NCI-H526 treated with DMSO at 0.1 percent for 48 hours (cell line): ENCODE measurements at places on chromosomes 6 and 20.

DNA sequence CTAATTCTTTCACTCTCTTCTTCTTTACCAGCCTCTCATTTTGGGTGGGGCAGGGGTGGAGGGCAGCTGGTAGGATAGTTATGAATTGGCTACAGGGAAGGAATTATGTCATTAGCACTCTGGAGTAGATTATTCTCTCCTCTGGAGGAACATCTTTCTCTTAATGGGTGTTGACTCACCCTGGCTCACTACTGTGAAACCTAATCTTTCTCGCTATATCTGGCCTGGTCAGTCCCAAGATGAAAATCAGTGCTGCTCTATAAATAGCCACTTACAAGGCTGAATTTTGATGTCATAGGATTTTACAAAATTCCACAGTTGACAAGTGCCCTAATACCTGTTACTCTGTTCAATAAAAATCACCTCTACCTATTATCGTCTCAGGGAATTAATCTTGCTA, 151.3 kb downstream of the COL9A1 start:
- DNase-seq: no peak

GRCh38 chr6:15351631-15352030, 105.8 kb downstream of the JARID2 start:
- DNase-seq: no peak

DNA sequence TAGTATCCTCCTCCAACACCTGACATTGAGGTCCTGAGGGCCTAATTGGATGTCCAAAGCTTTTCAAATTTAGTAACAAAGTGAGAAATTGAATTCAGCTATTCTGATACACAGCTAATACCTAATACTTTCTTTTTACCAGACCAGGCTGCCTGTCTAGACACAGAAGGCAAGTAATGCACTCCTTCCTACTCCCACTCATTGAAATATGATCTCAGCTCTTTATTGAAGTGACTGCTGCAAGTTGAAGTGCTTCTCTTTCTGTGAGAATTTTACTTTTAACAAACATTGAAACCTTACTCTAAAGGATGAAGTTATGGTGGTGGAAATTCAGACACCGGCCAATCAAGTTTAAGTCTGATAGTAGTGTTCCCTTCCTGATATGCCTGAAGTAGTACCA, 90.8 kb upstream of the OGFRL1 start:
- DNase-seq: no peak

- DNase-seq: no peak
Observed at GRCh38 chr6:135527116-135527959, 29.8 kb upstream of the AHI1 start.

GRCh38 chr6:62640749-62641148, 354.7 kb upstream of the KHDRBS2 start:
- no peak for DNase-seq

GRCh38 chr6:15892369-15892768, 229.5 kb upstream of the DTNBP1 start:
- no peak for DNase-seq

DNA sequence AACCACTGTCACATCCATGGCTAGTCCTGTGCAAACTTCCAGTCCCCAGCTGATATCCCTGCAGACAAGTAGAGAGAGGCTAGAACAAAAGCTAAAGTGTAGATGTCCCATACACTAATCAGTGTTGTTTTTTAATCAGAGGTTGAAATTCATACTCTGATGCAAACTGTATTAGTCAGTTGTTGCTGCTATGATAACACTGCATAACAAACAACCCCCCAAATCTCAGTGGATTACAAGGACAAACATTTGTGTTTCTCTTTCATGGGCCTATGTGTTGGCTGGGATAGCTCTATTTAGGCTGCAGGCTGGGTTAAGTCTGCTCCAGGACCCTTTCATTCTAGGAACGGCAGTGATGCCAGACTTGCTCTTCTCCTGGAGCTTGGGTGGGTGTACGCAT, 26.8 kb downstream of the BNIP5 start:
- DNase-seq: no peak

DNA sequence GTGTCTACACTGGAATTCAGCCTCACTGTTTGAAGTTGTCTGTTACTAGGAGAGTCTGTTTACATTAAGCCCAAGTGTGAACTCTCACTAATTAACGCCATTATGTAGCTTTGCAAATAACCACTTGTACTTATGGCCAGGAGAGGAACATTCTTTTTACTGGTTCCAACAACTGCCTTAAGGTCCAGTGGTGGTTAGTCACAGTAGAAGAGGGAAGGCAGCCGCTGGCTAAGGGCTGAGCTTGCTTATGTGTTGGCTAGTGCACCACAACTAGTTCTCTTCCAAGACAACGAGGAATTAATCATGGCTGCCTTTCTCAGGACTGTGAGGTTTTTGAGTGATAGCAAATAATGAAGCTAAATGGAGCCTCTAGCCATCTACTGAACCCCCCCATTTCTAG, 14.9 kb upstream of the SLC22A23 start:
- DNase-seq: no peak

DNA sequence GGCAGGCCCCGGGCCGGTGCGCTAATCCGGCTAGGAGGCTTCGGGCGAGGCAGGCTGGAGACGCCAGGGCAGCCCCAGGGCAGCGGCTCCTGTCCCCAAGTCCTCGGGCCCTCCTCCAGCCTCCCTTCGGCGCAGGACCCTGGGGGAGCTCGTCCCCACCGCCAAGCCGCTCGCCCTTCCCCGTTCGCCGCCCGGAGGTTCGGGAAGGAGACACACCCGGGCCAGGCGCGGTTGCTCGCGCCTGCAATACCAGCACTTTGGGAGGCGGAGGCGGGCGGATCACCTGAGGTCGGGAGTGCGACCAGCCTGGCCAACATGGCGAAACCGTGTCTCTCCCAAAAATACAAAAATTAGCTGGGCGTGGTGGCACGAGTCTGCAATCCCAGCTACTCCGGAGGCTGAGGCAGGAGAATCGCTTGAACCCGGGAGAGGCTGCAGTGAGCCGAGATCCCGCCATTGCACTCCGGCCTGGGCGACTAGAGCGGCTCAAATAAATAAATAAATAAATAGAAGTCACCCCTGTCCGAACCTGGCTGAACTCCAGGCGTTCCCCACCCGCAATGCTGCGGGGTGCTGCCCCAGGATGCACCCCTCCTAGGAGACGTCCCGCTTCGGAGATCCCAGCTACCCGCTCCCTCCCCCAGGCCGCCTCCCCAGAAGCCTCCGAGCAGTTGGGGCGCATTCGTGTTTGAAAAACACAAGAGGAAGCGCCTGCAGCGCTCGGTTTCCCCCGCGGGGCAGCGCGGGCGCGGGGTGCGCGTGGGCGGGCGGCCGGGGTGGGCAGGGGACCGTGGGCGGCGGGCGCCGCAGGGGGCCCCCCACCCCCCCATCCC, 27.5 kb downstream of the SERPINB9 start:
- no peak for DNase-seq

- DNase-seq: no peak
Observed at GRCh38 chr6:75759207-75759606, 10.2 kb downstream of the MYO6 start.

DNA sequence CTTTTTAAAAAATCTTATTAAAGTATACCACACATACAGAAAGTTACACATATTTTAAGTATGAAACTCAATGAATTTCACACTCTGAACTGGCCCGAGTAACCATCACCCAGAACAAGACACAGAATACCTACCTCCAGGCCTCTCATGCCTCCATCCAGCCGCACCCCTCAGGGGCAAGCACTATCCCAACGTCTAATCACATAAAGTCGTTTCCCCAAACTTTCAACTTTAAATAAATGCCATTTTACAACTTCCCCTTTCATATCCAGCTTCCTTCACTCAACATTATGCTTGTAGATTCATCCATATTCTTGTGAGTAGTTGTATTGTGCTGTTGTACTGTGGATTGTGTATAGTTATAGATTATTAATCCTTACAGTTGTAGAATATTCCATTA, 539.1 kb downstream of the CD83 start:
- no peak for DNase-seq

DNA sequence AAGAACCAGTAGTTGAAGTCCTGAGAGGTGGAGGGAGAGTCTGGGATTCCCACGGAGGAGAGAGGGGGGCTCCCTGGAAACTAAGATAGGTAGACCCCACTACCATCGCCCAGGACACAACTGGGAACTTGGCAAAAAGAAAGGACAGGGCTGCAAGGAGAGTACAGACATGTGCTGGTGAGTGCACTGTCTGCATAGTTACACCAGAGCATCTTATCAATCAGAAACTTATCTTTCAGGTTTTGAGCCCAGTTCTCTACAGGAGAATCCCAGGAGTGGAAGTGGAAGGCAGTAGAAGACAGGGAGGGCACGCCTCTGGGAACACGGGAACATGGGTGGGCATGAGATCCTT, 12.2 kb downstream of the NFKBIL1 start:
- DNase-seq: no peak

DNA sequence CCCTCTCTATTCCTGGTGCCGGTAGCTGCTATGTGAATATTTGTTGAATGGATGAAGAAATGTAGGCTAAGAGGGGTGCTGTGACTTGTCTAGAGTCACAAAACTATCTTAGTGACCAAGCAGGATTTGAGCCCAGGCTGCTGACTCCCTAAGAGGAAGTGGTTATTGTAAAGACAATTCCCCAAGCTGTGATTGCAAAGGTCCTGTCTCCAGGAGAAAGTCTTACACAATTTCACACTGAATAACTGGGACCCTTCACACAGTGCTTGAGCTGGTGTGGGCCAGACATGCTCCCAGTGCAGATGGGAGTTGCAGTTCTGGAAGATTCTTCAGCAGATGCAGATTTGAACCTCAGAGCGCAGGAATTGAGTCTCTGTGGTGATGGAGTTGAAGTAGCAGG, 38.1 kb downstream of the IYD start:
- DNase-seq: no peak

DNA sequence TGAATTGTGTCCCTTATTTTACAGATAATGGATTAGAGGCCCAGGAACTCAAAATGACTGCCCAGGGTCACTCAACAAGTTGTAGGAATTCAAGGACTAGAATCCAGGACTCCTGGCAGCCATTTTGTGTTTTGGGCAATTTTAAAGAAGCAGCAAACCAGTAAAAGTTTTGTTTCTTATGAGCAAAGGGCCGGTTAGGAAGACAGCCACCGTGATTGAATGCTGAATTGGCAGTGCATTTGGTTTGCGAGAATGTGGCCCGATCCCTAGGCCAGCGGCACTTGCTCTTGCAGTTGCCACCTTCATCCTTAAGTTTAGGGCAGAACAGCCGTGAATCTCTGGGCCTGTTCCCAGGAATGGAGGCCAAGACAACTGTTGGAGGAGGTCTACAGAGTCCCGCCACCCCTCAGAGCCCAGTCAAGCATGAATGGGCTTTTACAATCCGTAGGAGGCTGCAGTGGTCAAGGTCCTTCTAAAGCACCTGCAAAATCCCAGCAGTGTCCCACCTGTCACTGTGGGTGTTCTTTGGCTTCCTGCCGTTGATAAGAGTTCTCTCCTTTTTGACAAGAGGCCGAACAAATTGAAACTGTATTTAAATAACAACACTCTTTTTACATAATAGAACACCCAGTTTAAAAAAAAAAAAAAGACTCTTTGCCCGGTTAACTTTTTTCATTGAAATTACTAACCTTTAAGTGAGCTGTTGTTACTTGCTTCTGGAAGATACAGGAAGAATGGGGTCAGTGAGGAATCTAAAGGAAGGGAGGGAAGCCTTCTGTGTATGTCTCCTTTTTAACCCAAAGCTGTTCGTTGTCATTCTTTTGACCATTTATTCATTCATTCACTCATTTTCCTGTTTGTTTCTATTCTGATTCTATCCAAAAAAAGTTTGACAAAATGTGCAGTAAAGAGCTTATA, 68.7 kb downstream of the PHACTR2 start:
- no peak for DNase-seq

DNA sequence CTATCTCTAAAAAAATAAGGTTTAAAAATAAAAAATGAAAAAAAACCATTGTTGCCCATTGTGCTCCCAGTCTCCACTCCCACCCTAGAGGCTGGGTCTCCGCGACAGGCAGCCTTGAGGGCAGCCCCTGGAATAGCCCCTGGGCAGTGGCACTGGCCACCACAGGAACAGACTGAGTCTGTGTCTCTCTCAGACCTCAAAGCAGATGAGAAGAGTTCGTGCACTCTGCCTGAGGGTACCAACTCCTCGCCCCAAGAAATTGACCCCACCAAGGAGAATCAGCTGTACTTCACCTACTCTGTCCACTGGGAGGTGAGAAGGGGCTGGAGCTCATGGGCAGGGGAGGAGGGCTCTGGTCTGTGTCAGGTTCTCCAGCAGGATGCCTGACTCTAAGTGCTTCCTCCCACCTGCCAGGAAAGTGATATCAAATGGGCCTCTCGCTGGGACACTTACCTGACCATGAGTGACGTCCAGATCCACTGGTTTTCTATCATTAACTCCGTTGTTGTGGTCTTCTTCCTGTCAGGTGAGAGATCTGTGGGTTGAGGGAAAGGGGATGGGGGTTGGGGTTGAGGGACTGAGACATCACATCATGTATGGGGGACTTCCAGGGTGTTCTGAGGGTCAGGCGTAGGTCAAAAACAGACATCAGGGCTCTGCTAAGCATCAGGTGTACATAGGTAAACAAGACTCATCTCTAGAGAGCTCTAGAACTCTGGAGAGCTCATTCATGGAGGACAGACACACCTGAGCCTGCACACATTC, 35.6 kb downstream of the TM9SF4 start:
- no peak for DNase-seq

- DNase-seq: no peak
Observed at GRCh38 chr6:139327038-139327437, 35.2 kb upstream of the TXLNB start.

GRCh38 chr20:37941332-37941731, 38.4 kb downstream of the VSTM2L start:
- no peak for DNase-seq

- DNase-seq: no peak
Observed at GRCh38 chr6:158358450-158359077, 46.3 kb downstream of the TULP4 start.
